ENCODE measurements at places on chromosomes 1 and 21.

GRCh38 chr21:39150877-39151276 lies 32.4 kb downstream of the PSMG1 start:
- ATAC-seq, result no peak

- no peak for ATAC-seq
Measured at GRCh38 chr21:34617753-34618339, 2.9 kb upstream of the RCAN1 start.

GRCh38 chr1:98048244-98048643 lies 127.4 kb upstream of the DPYD start:
- ATAC-seq, result peak; percentile 71

DNA sequence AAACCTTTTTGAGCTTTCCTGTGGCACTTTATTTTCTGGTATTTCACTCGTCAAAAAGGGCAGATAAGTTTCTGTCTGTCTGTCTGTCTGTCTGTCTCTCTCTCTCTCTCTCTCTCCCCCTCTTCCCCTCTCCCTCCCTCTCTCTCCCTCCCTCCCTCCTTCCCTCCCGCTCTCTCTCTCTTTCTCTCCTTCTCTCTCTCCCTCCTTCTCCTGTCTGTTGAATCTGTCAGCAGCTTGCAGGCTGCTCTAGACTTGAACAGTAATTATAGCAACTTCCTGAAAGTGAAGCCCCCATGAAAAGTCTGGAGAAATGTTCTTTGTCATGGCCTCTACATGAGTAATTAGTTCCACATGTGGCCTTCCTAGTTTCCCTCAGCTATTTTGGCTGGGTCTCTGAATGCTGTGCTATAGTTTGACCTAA lies 275.2 kb upstream of the C1orf105 start:
- ATAC-seq, result peak; percentile 53

DNA sequence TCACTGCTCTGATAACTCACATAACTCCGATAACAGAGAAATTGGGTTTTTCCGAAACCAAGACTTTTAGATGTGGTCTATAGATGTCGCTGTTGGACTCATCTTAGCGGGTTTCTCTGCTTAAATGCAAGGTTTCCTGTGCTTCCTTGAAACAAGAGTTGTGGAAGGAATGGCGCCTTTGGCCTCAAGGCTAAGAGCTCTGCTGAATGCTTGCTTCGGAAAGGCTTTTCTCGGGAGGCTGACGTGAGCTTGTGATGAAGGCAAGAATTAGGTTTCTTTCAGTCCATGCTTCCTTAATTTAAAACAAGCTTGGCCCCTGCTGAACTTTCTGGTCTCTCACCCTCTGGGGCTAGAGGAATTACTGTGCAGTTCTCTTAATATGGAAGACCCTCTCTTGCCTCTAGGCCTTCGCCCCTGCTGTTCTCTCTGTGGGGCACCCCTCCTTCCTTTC lies 113.5 kb downstream of the MAP3K21 start:
- ATAC-seq, result peak; percentile 81

DNA sequence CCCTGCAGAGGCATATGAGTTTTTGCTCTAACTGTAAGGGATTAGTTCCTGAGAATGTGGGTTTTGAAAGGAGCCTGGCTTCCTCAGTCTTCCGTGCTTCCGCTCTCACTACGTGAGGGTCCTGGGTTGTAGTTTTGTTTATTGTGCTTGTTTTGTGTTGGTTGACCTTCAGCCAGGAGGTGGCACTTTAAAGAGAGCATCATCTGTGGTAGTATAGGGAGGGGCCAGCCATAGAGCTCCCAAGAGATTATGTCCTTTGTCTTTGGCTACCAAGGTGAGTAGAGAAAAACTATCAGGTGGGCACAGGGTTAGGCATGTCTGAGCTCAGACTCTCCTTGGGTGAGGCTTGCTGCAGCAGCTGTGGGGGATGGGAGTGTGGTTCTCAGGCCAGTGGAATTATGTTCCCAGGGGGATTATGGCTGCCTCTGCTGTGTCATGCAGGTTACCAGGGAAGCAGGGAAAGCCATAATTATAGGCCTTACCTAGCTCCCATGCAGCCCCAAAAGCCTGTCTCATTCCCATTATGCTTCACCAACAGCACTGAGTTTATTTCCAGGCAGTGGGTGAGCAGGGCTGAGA lies 23.5 kb downstream of the CYP4B1 start:
- no peak for ATAC-seq

GRCh38 chr1:77288275-77288674 lies 6.5 kb downstream of the AK5 start:
- ATAC-seq, result no peak

DNA sequence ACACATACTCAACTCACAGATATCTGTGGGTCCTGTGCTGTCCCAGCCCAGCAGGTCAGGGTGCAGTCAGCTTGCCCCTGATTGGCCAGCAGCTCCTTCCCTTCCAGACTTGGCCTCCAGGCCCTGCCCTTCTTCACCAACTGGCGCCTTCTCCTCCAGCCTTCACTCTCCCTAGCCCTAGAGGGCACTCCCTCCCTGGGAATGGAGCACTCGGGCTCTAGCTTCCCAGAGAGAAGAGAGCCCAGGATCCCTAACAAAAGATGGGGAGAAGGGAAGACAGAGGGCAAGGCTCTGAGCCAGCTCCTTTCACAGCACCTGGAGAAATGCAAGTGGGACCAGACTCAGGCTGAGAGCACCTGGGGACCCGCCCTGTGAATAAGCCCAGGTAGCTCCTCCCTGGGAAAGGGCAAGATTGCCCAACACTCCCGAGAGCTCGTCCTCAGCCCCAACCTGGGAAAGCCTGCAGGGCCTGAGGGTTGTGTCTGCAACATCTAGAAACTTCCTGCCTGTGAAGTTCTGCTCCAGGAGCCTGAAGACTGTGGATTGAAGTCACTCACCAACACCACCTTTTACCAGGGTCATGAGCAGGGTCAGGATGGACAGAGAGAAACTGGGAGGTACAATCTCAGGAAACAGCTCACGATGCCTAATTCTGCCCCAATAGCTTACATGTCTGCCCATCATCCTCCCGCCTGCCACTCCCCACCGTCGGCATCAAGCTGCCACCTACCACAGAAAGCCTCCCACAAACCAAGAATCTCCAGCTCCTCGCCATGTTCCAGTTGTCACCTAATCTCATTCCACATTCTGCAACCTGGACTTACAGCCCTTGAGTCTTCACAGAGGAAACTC lies at the start of gene PGLYRP4:
Gene PGLYRP4, minus strand, starts transcription at position 331 of the 852 bp plus-strand sequence. CDS start 909 bp downstream, outside the sequence.
- no peak for ATAC-seq

DNA sequence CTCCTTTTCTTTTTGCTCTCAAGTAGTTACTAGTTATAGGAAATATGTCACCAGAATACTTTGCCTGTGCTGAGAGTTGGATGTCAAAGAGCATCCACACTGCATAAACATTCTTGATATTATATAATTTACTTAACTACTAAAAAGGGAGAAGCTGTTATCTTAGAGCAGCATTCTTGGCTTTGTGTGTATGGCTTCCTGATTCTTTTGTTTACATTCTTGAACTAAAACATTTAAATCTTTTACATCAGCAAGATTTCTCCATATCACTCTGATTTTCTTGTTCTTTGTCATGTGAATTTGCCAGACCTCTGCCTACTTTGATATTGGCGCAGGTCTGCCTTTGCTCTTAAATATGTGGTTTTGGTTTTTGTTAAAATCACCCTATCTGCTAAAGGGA lies 48.8 kb downstream of the SUCO start:
- ATAC-seq, result no peak

- peak; percentile 19 for ATAC-seq
Measured at GRCh38 chr1:43706598-43707189, 642 bp upstream of the ST3GAL3 start.

DNA sequence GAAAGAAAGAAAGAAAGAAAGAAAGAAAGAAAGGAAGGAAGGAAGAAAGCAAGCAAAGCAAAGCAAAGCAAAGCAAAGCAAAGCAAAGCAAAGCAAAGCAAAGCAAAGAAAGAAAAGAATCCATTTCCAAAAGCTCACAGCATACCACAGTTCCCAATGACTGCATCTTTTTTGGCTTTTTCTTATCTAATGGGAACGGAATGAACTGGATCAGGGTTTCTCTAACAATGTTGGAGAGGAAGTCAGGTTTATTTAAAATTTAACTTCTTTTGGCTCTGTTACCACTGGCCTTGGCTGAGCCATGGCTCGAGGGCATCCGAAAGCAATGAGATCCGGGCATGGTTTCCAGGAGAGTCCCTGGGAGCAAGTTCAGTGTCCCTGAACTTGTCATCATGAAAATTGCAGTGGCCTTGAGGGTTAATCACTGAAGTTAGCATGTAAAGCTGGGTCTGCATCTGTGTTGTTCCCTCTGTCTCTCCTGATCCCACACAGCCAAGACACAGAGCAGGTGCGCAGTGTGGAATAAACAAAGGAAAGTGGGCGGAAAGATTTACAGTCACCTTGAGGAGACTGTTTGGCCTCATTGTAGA lies 34.6 kb upstream of the CTPS1 start:
- no peak for ATAC-seq

DNA sequence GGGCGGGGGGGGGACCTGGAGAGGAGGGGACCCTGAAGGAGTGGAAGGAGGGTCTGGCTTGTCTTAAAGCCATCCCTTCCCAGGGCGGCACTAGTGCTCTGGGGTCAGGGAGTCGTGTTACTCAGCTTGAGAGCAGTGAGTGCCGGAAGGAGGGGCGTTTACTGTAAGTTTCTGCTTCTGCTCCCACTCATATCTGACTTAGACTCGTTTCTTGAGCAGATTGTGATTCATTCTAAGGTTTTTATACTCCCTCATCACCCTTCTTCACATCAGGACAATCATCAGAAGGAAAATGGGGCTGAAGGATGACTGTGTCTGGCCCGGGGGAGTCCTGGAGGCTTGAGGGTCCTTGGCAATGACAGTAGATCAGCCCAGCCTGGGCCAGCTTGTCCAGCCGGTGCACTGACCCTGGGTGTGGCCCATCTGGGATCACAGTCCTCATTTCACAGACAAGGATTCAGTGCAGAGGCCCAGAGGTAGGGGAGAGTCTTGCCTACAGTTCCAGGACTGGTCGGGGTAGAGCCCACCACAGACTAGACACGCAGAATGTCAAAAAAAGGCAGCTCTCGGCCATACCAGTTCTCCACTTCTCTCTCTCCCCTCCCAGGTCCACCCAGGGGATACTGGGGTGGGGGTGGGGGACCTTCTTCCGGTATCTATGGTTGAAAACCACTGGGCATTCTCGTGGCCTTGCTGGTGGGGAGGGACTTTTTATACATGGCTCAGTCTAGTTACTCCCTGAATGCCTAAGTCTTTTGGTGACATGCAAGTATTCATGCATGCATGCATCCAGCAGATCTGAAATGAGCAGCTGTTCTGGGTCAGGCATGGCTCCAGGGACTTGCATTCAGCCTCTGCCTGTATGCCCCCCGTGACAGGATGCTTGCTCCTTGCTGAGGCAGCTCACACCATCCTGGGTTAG lies 5.1 kb downstream of the TNFRSF8 start:
- peak; percentile 63 for ATAC-seq

GRCh38 chr1:33021567-33022431 lies 14.9 kb downstream of the AK2 start:
- ATAC-seq, result no peak

- no peak for ATAC-seq
Measured at GRCh38 chr21:37264808-37265207, 2.3 kb downstream of the VPS26C start.

GRCh38 chr1:51878308-51878615 lies 265 bp downstream of the NRDC start:
- ATAC-seq, result peak; percentile 54

DNA sequence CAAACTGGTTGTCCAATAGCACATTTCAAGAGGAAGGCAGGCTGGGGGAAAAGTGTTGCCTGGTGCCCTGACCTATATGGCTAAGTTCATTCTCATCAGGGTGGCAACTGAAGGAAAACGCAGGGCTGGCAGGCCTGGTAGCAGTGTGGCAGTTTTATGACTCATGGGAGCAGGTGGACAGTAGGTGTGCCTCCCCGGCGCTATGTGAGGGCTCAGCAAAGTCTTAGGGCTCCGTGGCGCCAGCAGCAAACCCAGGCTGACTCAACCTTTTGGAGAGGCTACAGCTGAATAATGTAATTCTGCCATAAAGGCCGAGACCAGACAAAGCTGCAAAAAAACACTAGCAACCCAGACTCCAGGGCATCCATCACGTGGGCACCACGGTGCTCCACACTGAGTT lies 23.6 kb downstream of the GADD45A start:
- ATAC-seq, result no peak

DNA sequence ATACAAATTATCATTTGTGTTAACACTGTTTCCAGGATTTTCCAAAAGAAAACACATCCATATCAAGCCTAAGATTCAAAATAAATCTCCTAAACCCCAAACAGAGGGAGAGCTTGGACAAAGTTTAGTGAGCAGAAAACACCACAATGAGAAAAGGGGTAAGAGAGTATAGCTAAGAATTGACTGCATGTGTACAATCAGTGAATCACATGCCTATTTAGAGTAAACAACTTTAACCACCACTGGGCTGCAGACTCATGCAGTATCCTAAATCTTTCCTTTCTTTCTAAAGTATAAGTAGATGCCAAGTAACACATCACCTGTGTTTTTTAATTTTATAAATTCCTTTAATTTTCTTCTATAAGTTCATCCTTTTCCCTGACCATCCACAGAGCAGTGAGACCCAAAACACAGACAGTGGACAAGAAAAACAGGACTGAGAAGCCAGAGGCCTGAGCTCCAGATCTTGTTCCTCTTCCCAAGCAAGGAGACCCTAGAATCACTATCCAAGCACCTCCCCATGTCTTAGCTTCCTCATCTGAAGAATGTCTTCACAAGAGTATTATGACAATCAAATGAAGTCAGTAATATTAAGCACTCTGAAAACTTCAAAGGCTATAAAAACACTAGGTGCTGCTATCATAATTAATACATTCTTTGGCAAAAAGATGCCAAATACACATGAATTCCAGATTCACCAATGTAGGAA lies 93.1 kb downstream of the VAV3 start:
- no peak for ATAC-seq

GRCh38 chr1:7186382-7187111 lies 401.3 kb downstream of the CAMTA1 start:
- no peak for ATAC-seq

- no peak for ATAC-seq
Measured at GRCh38 chr1:186486061-186486460, 25.1 kb upstream of the PDC start.

DNA sequence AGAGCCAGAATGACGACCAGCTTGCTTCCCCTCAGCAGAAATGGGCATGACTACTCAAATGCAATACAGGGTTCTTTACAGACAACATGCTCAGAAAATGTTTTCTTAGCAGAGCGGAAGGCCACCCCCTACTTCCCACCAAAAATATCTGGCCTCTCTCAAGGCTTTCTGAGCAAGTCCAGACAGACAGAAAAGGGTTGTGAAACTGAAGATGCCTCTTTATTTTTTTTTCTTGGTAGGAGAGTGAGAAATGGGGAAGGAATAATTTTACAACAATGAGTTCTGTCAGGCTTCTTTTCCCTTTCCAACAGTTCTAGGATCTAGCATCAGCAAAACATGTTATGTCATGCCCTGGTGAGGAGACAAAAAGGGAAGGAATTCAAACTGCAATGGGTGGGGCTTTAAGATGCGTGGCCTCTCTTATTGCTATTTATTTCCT lies 172.0 kb upstream of the CAMK1G start:
- ATAC-seq, result peak; percentile 80

- ATAC-seq, result peak; percentile 87
Measured at GRCh38 chr1:41387667-41388091, 26.4 kb downstream of the FOXO6 start.

All from SK-N-SH treated with all-trans-retinoic acid at 6 μM for 48 hours (cell line).